ENCODE measurements at places on chromosomes 1 and 21.

- no peak for DNase-seq
Observed at GRCh38 chr1:243898278-243898677, 48.2 kb upstream of the AKT3 start.

DNA sequence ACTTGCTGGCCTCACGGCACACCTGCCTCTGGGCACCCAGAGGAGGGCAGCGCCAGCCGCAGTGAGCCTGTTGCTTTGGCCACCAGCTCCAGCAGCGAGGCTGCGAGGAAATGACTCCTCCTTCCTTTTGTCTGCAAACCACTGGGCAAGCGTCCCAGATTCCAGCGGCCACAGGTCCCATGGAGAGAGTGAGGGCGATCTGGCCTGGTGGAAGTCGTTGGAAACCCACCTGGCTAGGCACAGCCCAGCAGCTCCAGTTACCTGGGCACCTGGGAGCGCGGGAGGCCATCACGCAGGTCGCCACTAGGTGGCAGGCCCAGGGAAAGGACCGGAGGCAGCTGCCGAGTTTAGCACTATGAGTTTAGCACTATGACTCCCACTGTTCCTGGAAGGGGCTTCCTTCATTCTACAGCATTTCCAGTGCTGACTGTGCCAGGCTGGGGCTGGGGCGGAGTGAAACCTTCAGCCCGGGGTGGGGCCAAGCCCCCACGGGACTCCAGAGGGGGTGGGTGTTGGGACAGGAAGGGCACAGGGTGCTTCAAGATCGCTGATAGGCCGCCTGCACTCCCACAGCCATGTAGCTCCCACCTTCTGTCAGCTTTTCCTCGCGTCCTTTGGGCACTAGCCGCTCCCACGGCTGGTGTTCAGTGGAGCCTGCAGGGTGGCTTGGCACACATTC lies 1.1 kb upstream of the ESPN start:
- DNase-seq, result peak; percentile 20

GRCh38 chr1:201688514-201688913 lies 140.4 kb upstream of the IPO9 start:
- no peak for DNase-seq

- DNase-seq, result peak; percentile 91
Observed at GRCh38 chr1:108199781-108200686, at the start of gene SLC25A24. Gene SLC25A24, minus strand, starts transcription at chr1:108200343. Its CDS starts 205 bp downstream, at chr1:108200138.

DNA sequence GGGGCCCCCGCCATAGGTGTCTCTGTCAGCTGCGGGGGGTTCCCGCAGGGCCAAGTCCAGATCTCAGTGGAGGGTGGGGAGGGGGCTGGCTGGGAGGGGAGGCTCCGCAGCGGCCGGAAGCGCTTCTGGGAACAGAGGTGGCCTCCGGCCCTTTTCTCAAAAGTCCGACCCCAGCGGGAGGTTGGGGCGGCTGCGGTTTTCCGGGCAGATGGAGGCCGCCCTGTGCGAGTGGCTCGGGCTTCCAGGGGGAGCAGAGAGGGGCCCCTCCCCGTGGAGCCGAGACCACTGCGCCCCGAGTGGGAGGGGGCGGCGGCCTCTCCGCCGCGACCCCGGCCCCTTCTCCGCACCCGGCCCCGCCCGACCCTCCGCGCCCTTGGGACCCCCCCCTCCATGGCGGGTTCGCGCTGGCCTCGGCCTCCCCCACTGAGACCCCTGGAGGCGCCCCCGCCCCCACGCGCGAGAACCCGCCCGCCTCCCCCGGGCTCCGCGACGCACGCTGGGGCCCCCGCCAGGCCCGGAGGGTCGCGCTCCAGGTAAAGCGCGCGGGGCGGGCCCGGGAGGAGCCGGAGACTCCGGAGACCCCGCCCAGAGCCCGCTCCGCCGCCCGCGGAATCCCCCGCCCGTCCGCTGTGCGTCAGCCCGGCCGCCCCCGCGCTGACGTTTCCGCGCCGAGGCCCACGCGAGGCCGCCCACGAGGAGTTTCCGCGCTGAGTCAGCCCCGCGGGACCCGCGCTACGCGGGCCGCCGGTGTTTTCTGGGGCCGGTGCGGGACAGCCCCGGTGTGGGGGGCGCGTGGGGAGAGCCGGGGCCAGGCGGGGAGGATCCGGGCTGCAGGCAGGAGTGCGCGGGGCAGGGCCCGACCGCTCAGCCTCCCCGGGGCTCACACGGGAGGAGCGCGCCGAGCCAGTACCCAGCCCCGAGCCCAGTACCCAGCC lies 5.2 kb downstream of the TNFRSF18 start:
- peak; percentile 91 for DNase-seq

DNA sequence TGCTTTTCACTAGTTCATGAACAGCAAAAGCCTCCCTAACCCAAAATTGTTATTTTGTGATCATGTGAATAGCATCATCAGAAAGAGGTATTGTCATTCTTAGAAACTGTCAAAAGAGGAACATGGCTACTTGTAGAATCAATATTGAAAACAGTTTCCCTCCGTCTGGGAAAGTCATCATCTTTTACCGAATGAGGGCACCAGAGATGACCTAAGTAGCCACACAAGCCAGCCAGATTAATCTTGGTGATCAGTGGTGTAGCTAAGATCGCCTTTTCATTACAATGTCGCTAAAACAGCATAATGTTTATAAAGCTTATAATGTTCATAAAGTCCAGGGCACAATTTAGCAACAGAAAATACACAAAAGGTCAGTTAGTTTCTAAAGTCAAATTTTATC lies 136.1 kb downstream of the SIPA1L2 start:
- DNase-seq, result no peak

- peak; percentile 52 for DNase-seq
Observed at GRCh38 chr1:35577071-35577998, 4.2 kb downstream of the TFAP2E start.

GRCh38 chr1:245999697-246000637 lies 507.1 kb downstream of the SMYD3 start:
- DNase-seq, result peak; percentile 10

GRCh38 chr21:41429925-41430491 lies 4.0 kb downstream of the MX1 start:
- DNase-seq, result no peak

GRCh38 chr1:7253988-7254587 lies 468.8 kb downstream of the CAMTA1 start:
- no peak for DNase-seq

GRCh38 chr1:162899422-162900146 lies 38.6 kb upstream of the CCDC190 start:
- no peak for DNase-seq

- DNase-seq, result no peak
Observed at GRCh38 chr1:230122366-230123279, 55.6 kb downstream of the GALNT2 start.

- DNase-seq, result no peak
Observed at GRCh38 chr1:14184454-14184853, 414.0 kb upstream of the KAZN start.

Measured in suppressor macrophage (primary cell).